ENCODE measurements at places on chromosomes 5 and 9.

GRCh38 chr5:172896465-172896864, 62.4 kb downstream of the ERGIC1 start:
- DNase-seq = no peak

DNA sequence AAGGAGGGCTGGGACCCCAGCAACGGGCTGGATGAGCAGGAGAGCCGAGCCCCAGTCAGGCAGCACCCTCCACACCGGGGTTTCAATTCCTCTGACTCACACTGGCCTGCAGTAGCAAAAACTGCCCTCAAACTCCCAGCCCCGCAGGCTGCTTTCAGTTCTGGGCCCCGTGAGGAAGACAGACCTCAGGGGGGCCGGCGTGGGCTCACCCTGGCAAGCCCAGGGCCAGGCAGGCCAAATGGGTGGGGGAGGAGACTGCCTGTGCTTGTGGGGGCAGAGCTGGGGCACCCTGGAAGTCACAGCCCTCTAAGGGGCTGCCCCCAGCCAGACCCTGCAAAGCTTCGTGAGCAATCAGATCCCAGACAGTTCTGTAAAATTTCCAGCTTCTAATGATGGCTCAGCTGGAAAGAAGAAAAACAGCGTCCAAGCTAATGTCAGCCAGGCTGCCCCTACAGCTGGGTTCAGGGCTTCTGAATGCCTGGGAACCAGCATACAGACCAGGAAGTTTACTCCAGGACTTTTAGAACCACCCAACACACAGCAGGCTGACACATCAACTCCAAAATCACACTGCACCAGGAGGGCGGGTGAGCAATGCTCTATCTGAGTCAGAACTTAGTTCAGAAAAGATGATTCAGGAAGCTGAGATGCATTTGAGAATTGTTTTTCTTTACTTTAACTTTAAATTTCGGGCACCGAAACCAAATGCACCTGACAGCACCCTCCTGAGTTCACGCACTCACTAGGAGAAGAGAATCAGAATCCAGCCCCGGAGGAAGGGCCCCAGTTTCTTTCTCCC, 34.7 kb downstream of the LPCAT1 start:
- no peak for DNase-seq

GRCh38 chr5:139092741-139093343, 105.3 kb downstream of the SIL1 start:
- no peak for DNase-seq

- DNase-seq = no peak
Measured at GRCh38 chr9:106885451-106885850, 22.5 kb downstream of the ZNF462 start.

GRCh38 chr9:126366366-126367011, 39.9 kb downstream of the MVB12B start:
- no peak for DNase-seq

- no peak for DNase-seq
Measured at GRCh38 chr5:179292681-179293635, 52.3 kb downstream of the ADAMTS2 start.

DNA sequence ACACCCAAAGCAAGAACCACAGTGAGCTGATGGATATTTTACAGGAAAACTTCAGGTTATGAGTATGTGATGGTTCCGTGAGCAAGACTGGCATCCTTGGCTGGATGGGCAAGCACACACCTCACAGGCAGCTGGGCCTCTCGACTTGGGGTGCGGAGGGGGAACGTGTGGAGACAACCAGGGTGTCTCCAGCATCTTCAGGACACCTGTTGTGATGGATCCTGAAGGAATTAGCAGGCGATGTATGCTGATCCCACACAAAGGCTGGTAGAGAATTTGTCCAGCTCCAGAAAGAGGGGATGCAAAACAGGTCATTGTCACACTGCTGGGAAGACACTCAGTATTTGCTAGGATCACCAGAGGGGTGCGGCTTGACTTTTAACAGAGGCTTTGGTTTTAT, 42.7 kb downstream of the SECISBP2 start:
- DNase-seq = no peak

DNA sequence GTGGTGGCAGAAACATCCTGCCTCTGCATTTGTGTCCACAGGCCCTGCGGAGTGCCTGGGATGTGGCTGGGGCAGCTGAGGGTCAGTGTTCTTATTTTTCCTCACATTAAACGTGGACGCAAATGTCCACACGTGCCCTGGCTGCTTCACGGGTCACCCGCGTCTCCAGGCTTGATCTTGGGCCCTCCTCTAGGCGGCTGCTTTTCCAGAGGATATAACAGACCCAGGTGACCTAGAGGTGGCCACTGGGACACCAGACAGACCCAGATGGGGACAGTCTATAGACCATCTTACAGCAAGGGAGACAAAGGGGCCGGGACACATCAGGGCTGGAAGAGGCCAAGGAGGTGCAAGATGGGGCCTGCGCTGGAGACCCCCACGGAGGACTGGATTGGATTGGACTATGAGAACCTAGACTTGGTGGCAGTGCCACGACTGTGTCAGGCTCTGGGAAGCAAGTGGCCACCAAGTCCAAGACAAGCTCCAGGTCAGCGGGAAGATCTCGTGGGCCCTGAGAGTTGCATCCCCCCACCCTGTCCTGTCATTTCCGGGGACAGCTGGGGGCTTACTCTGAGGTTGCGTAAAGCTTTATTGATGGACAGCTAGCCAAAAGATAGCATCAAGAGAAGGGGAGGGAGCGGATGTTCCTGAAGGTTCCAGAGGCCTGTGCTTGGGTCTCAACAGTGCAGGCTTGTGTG, 6.9 kb downstream of the WNK2 start:
- no peak for DNase-seq

DNA sequence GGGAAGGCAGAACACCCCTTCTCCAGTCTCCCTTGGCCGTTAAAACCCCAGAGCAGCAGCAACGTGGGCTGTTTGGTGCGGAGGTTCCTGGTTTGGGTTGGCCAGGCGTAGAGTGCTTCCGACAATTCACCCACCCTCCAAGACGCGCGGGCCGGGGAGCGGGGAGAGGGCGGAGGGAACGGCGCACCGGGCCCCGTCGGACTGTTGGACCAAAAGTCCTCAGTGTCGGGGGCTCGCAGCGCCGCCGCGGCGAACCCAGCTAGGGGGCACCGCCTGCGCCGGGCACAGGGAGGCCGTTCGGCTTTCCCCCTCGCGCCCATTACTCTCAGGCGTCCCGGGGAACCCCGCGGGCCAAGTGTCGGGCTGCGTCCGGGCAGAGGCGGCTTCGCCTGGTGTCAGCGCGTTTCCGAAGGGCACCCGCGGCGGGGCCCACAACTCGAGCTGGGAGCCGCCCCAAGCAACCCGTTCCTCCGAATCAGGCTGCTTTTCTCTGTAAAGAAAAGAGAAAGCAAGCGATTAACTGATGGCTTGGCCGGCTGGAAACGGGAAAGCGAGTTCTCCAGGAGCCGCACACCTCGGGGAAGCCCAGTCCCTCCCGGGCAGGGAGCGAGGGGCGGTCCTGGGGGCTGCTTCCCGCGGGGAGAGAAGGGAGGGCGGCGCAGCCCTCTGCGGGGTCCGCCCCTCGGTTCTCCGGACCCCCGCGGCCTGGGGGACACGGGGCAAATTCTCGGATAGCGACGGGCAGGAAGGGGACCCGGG, 145.5 kb downstream of the ERCC6L2 start:
- no peak for DNase-seq

- DNase-seq = no peak
Measured at GRCh38 chr5:51159164-51159563, 224.1 kb upstream of the ISL1 start.

DNA sequence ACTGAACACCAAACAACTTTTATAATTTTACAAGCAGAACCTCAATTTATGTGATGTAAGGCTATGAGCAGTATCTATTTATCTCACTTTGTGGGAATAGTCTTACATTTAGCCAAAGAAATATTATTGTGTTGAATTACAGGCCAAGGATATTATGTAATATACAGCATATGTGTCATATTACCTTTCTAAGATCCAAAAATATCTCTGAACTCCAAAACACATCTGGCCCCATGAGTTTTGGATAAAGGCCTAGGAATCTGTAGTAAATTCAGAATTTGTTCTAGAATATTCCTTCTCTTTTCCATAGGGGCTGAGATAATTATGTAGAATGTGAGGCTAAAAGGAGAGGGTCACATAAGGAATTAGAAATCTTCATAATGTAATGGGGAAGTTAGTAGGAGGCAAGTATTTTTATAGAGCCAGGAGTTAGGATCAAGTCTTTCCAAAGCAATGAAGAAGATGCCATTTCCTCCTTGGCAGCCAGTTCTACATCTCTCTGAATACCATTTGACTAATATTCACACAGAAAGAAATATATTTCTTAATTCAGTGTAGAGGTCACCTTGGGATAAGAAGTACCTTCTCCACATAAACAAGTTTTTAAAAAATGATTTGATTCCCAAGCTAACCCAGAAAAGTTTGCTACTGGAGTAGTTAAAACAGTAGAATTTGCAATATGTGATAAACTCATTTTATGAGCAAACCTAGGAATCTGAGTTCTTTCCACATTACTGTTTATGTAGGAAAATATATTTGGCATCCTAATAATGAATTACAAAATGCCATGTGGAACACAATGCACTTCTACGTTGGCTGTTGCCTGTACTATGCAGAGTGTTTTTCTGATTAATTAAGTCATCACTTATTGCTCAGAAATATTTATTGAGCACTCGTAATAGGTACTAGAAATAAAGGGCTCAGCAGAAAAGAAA, 20.3 kb upstream of the GRAMD2B start:
- no peak for DNase-seq

DNA sequence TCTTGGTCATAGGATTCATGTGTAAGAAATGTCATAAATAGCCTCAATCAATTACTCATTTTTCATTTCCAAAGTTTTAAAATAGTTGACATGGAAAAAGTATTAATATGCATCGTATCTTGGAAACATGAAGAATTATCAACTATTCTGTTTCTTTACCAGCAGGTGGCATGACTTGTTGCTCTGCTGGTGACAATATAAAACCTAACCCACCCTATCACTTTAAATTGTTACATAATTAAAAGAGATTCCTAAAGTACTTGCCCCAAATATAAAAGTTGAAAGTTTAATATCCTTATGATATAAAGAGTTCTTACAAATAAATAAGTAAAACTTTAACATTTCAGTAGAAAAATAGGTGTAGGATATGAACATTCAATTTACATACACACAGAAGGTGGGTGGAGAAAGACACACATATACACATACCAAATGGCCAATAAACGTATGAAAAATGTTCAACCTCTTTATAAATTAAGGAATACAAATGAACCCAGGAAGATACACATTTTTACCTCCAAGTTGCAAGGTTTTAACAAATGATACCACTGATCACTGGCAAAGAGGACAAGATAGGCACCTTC, 30.6 kb downstream of the MAP1B start:
- DNase-seq = no peak

Data from stimulated activated CD8-positive, alpha-beta memory T cell treated with anti-CD3 and anti-CD28 coated beads, Interleukin-15, amount 100 ng/mL, for 4 hours (primary cell).